Right renal pelvis (tissue), 4 donors: ENCODE measurements at places on chromosomes 2 and 18. TPM values are rescaled to one million over a fixed set of nuclear protein-coding genes. Genes with fewer than 3 reads are reported as not detected.

Gene NPPC
- 0.32 TPM for polyA plus RNA-seq

Gene TUBA4B
- 0.94 TPM for polyA plus RNA-seq

Gene FLACC1
- polyA plus RNA-seq: 1.7 TPM

Gene RAB10
- 149 TPM for polyA plus RNA-seq

Gene SEPTIN10
- polyA plus RNA-seq: 126 TPM

Gene TTR
- polyA plus RNA-seq: 0.28 TPM

Gene CRYGC
- not detected for polyA plus RNA-seq

GRCh38 chr18:63107931-63108330 is 211.6 kb downstream of the BCL2 start:
- DNase-seq: no peak

DNA sequence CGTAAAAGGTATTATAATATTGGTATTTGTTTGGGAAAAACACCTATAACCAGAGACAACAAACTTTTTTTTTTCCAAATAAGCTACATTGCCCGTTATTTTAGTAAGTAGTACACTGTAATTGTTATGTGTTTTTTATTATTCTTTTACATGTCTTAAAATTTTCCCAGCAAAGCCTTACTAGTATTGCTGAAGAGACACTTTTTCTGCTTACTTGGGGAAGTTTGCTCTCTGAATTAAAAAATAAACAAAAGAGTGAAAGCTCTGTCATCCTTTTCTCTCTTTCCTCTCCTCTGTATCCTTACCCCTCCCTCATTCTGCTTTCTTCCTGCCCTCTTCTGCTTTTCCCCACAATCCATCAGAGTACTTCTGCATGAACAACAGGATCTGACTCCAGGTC is 25.6 kb upstream of the LDLRAD4 start:
- DNase-seq: no peak

DNA sequence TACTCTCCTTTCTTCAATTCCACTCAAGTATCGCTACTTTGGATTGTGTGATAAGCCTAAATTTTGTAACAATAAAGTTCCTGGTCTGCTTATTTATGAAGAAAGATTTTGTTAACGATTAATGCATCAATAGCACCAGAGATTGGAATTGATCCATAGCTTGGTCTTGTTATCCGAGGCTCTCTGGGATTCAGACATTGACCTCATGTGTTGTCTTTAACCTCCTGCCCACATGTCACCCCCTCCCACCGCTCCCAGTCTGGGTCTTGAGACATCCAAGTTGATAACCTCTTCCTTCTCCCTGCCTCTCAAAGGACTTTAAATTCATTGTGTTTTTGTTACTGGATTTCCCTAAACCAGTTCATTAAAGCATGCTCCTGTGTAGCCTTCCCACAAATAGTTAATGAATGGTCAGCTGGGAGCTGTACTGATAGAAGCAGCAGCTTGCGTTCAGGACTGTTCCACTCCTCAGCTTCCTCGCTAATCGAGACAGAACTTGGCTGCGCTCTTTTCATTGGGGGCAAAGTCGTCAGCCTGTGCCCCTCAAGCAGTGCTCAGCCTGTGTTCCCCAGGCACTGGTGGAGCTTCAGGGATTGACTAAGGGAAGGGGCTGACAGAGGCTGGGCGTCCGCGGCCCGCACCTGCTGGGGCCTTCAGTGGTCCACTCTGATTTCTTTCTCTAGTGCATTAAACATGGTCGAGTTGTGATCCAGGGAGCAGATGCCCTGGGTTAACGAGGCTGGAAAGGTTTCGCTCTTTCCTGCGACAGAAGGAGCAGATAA is 18.9 kb downstream of the ASB1 start:
- DNase-seq: no peak

- no peak for DNase-seq
Observed at GRCh38 chr2:222796413-222797103, 64.3 kb upstream of the ACSL3 start.

- DNase-seq: no peak
Observed at GRCh38 chr2:10591207-10591606, 98.6 kb downstream of the NOL10 start.

DNA sequence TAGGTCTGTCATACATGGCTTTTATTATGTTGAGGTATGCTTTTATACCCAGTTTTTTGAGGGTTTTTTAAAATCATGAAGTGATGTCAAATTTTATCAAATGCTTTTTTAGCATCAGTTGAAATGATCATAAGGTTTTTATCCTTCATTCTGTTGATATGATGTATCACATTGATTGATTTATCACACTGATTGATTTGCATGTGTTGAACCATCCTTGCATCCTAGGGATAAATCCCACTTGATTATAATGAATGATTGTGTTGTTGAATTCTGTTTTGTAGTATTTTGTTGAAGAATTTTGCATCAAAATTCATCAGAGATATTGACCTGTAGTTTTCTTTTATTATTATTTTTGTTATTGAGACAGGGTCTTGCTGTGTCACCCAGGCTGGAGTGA is 68.2 kb downstream of the LIMS1 start:
- no peak for DNase-seq

- no peak for DNase-seq
Observed at GRCh38 chr2:126344493-126344892, 311.5 kb upstream of the GYPC start.

GRCh38 chr2:233850745-233851144 is 3.6 kb downstream of the HJURP start:
- no peak for DNase-seq

DNA sequence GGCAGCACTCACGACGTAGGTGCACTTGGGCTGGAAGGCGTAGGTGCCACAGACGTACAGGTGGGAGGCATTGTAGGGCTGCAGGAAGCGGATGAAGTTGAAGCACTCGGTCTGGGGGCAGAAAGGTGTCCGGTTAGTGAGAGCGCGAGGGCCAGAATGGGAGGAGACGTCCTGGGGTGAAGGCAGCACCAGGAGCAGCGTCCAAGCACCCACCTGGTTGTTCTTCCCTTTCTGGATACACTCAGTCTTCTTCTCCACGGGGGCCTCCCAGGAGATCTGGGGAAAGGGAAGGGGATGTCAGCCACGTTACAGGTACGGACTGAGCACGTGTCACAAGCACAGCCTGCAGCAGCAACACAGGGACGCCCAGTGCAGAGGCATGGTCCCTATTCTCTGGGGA is 4.2 kb downstream of the SEMA4C start:
- DNase-seq: no peak

- DNase-seq: no peak
Observed at GRCh38 chr2:219398721-219399363, 11.1 kb upstream of the DNPEP start.

DNA sequence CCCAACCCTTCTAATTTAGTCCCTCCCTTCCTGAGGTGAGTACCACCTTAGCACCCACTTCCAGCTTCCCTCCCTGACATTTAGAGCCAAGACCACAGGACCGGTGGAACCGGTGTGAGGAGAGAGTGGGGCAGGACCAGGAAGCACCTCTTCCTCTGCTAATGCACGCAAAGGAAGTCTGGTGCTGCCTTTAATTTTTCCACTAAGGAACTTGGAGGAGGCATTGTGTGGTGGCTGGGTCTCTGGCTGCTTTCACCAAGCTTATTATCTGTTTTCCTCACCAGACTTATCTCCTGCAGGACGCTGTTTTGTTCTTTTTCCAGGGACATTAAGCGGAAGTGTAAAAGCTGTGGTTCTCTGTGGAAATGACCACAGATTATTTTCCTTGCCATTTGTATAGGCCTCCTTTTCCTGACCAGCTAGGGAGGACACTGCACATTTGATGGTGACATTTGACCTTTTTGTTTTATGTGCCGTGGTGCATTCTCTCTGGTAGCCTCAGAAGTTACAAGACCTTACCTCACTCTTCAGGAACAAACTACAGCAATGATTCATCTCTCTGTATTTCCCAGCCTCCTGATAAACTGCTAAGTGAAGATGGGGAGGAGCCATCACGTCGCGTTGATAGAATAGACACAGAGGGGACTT is 39.8 kb upstream of the SPTBN1 start:
- no peak for DNase-seq

DNA sequence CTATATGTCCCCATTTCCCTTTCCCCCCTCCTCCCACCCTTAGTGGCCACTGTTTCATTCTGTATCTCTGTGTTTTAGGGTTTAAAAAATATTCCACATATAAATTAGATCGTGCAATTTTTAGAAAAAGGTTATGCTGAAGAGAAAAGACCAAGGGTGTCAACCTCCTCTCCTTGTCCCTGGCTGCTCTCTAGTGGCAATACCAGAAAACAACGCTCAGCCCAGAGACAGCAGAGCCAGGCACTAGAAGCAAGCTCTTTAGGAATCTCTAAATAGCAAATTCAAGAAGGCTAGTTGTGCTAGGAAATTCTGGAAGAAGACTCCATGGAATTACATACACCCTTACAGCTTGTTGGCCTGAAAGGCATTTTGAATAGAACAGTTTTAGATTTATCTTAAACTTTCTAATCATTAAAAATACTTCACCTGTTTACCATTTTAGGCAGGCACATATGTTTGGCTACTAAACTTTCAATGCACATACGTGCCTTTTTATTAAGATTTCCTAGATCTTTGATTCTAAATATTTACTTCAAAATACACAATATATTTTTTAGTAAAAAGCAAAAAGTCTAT is 35.1 kb upstream of the RASGRP3 start:
- no peak for DNase-seq

GRCh38 chr2:67646714-67647333 is 249.7 kb downstream of the ETAA1 start:
- DNase-seq: no peak
